ENCODE measurements at places on chromosomes 5 and 9.

- no peak for DNase-seq
Observed at GRCh38 chr5:112709416-112709815, 28.3 kb upstream of the APC start.

GRCh38 chr9:76650692-76651091 is 113.5 kb upstream of the PCA3 start:
- no peak for DNase-seq

DNA sequence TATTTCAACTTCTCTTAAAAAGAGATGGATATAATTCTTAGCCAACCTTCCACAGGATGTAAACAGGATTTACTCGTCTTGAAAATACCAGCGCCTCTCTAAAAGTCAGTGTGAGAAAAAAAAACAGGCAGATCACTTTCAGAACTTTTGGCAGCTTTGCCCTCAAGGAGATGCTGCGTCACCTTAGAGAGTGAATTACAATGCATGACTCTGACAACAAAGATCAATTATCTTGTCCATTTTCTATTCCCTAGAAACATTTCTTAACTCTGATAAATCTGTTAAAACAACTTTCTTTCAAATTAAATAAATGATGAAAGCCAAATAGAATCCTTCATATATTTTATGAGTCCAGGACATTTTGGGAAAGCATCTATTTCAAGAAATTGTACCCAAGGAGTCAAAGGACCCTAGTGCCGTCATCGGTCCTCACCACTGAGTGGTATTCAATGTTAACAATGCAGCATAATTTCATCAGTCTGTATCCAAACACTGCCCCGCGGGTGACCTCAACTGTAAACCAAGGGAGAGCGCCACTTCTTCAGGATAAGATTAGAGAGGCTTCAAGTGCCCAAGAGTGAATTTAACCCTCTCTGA is 536.0 kb downstream of the PDE4D start:
- DNase-seq: no peak

DNA sequence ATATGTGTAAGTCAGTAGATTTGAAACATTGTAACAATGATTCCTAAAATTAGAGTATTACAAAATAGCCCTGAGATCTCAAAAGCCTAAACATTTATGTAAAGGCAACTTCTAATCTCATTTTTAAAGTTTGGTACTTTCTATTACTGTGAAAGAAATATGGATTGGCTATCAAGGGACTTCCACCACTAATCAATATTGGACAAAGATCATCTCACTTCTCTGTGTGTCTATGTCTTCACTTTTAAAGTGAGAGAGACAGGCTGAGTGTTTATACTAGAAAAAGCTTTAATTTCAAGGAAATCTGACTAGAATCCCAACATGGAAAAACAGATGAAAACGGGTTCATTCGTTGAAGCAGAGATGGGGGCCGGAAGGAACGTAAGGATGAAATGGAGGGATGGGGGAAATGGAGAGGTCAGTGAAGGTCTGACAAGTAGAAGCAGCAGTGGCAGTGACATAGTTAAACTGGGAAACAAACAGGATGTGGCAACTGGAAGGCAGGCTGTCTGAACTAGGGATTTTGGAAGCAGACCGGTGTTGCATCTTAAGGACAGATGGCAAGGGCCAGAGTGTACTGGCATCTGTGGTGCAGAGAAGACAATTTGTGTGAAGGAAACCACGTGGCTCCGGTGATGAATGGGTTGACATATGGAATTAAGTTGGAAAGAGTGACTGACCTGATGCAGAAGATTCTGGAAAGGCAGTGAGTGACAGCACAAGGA is 60.8 kb downstream of the PDE4D start:
- no peak for DNase-seq

GRCh38 chr5:54551292-54551691 is 33.7 kb downstream of the SNX18 start:
- DNase-seq: no peak

- no peak for DNase-seq
Observed at GRCh38 chr9:37953206-37953774, 49.4 kb upstream of the SLC25A51 start.

GRCh38 chr5:160187091-160187490 is 42.2 kb upstream of the FABP6 start:
- DNase-seq: no peak

DNA sequence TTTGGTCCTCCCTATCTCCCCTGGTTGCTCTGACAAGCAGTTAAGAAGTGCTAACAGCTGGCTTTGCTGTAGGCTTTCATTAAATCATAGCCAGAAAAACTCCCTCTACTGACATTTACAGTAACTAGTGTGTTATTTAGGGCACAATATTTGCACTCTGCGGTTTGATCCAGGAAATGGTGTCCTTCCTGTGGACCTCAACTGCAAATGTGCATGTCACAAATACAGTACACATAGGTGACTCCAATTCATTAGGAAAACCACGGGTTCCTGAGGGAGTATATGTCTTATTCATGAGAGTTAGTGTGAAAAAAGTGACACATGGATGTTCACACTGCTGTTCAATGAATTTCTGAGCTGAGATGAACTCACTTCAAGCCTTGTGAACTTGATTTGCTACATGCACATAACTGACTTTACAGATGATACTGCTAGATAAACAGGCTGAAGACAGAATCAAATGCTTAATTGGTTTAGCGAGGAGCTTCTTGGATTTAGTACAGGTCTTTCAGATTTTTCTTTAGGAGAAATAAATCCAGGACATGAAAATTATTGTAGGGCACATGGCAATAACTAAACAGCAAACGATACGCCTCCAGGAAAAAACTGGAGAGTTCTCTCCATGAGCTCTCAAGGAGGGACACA is 281.5 kb downstream of the EFNA5 start:
- DNase-seq: peak; percentile 27

GRCh38 chr9:124436320-124436719 is 13.9 kb upstream of the ADGRD2 start:
- no peak for DNase-seq

GRCh38 chr9:2157277-2158110 is 142.3 kb downstream of the SMARCA2 start:
- peak; percentile 40 for DNase-seq

- no peak for DNase-seq
Observed at GRCh38 chr9:114308361-114308950, 14.4 kb upstream of the ORM1 start.

DNA sequence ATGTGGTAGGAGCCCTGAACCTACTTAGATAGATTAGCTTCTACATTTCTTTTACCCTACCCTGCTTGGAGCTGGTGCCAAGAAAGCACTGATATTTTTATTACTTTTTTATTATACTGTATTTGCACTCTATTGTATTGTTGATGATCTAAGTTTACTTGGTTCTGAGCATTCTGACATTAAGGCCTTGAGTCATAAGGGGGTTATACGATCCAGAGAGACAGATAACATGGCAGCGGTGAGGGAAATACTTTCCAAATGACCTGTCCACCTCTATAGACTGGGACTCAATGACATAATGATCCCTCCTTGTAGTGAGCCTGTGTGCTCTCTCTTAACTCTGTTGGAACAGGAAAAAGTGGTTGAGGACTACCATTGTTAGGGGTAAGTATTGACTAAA is 176.3 kb downstream of the MAN2A1 start:
- no peak for DNase-seq

DNA sequence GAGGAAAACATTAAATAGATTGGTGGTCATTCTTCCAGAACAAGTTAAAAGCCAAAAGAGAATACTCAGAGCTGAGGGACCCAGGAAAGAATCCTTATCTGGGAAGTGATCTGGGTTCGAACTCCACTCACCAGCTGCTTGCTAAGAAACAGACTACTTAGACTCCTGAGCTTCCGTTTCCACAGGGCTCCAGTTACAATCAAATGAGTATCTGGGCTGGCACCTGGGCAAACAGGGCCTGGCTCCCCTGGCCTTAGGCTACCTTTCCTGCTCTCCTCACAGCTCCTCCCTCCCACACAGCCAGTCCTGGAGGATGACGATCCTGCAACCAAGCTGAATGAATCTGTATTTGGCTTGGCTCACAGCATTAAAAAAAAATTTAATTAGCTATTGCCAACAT is 2.5 kb downstream of the MAPK9 start:
- DNase-seq: peak; percentile 44

GRCh38 chr5:119322312-119322947 is 33.4 kb upstream of the TNFAIP8 start:
- DNase-seq: no peak

DNA sequence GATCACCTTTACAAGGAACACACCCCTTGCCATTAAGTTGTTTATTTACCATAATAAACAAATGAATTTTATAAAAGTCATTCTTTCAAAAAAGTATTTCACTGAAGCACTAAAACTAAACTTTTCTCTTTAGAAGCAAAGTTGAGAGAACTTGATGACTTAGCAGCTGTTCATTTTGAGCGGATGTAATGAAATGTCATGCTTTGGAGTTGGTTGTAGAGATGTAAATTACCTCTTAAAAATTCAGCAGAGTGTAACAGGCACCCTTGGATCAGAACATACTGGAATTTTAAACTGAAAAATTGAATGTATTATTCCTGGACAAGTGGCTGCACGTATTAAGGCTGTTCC is 617.2 kb downstream of the PDE4D start:
- no peak for DNase-seq

- DNase-seq: no peak
Observed at GRCh38 chr5:35145691-35146317, 84.5 kb downstream of the PRLR start.

- DNase-seq: no peak
Observed at GRCh38 chr9:113998525-113999255, 79.4 kb downstream of the AMBP start.

DNA sequence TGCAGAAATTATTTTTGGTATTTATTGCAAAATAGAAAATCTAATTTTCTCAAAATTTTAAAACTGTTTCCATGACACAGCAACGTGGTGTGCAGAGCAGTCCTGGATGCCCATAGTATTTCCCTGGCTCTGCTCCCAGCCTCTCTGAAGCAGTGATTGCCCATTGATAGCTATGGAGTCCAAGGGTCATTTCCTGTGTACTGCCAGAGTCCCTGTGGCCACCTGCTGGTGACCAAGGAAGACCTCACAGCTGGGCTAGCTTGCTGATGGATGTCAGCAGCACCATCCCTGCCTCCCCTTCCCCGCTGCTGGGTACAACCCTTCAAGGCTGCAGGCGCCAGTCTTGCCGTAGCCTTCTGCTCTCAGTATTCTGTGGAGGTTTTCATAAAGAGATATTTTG is 184.1 kb downstream of the DIRAS2 start:
- DNase-seq: no peak

GRCh38 chr5:79295029-79295428 is 59.1 kb downstream of the JMY start:
- DNase-seq: no peak

GRCh38 chr9:128770286-128771030 is 1.3 kb downstream of the ZER1 start:
- DNase-seq: no peak
